Right atrium auricular region (tissue), 2 donors: ENCODE measurements at places on chromosomes 1 and 21. TPM values are rescaled to one million over a fixed set of nuclear protein-coding genes. Genes with fewer than 3 reads are reported as not detected.

DNA sequence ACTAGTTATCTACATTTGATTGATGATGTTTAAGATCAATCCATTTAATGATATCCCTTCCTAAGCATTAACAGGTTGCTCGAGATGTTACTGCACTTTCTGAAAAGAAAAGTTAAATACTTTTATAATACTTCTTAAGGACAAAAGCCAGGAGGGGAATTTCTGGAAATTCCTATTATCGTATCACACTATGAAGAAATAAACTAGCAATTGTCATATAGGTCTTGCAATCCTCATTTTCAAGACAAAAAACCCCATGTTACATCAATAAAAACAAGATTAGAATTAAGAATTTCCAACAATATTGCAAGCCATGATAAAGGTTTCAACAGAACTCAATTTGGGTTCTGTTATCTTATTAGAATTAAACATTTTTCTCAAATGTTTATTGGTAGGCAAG is 47.2 kb downstream of the HNRNPR start:
- no peak for DNase-seq
- H3K4me3 ChIP-seq = no peak overlapping the region
- no peaks in the 10 kb centered on the region for H3K4me1 ChIP-seq
- no peaks in the 10 kb centered on the region for H3K27me3 ChIP-seq
- peaks cover 27% of the 10 kb centered on the region for H3K36me3 ChIP-seq

- no peaks in the 10 kb centered on the region for H3K27me3 ChIP-seq
- no peak overlapping the region for H3K4me3 ChIP-seq
- H3K36me3 ChIP-seq = no peaks in the 10 kb centered on the region
- H3K27ac ChIP-seq = no peak overlapping the region
- H3K4me1 ChIP-seq = no peaks in the 10 kb centered on the region
Observed at GRCh38 chr21:32797679-32798078, 26.1 kb upstream of the PAXBP1 start.

The TP53BP2 gene
- total RNA-seq = 26.8 TPM

DNA sequence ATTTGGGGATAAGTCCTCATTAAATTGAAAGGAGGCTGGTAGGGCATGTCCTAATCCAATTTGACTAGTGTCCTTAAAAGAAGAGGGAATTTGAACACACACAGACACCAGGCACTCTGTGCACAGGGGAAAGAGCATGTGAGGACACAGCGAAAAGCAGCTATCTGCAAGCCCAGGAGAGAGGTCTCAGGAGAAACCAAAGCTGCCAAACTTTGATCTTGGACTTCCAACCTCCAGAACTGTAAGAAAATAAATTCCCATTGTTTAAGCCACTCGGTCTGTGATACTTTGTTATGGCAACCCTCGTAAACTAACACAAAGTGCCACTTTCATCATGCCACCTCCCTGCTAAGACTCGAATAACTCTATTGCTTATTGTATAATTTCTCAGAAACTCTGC is 13.8 kb downstream of the PLA2G4A start:
- no peak overlapping the region for H3K4me3 ChIP-seq
- H3K27me3 ChIP-seq = no peaks in the 10 kb centered on the region
- no peak for DNase-seq
- no peaks in the 10 kb centered on the region for H3K4me1 ChIP-seq
- no peaks in the 10 kb centered on the region for H3K36me3 ChIP-seq

The DMBX1 gene
- total RNA-seq = not detected

The KPNA6 gene
- 54.6 TPM for total RNA-seq

GRCh38 chr1:24141311-24141997 is 1.5 kb downstream of the IL22RA1 start:
- no peak overlapping the region for H3K4me3 ChIP-seq
- H3K27me3 ChIP-seq = no peaks in the 10 kb centered on the region
- H3K27ac ChIP-seq = no peak overlapping the region
- no peaks in the 10 kb centered on the region for H3K36me3 ChIP-seq
- no peak for DNase-seq
- no peaks in the 10 kb centered on the region for H3K4me1 ChIP-seq

DNA sequence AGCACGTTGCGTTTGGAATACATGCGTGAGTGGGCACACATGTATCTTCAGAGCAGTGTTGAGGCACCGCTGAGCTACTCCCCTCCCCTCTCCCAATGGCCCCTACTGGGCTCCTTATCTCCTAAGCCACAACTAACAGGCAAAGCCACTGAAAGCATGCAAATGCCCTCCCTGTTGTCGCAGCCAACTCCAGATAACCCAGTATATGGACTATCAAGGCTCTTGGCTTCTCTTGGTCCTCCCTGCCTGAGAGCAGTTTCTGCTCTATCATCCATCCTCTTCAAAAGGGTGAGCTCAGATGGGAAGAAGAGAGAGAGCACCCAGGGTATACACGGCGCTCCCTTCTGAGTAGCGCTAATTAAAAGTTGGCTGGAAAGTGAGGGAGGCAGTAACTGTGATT is 58.5 kb upstream of the CNTN2 start:
- no peak for DNase-seq
- peaks cover 46% of the 10 kb centered on the region for H3K36me3 ChIP-seq
- no peaks in the 10 kb centered on the region for H3K4me1 ChIP-seq
- no peaks in the 10 kb centered on the region for H3K27me3 ChIP-seq
- no peak overlapping the region for H3K27ac ChIP-seq

DNA sequence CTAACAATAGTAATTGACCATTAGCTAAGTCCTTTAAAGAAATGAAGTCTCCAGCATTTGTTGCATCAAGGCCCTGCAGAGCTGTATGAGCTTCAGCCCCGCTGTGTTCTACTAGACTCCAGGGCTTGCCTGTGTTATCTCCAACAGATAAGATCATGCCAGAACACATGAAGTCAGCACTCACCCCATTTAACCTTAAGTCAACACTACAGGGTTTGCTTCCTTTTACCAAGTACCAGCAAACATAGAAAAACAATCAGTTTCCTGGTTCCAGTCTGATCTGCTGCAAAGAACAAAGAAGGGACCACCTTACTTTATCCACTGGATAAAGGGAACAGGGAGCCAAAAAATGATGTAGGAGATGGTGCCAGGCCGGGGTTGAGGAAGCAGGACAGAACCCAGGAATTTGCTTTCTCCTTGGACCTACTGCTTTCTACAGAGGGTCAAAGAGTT is 41.3 kb upstream of the ENAH start:
- H3K27ac ChIP-seq = peak overlapping the region; percentile 8
- H3K4me3 ChIP-seq = no peak overlapping the region
- no peaks in the 10 kb centered on the region for H3K27me3 ChIP-seq
- no peaks in the 10 kb centered on the region for H3K4me1 ChIP-seq
- peak; percentile 70 for DNase-seq
- H3K36me3 ChIP-seq = no peaks in the 10 kb centered on the region

The RASAL2 gene
- 44.7 TPM for total RNA-seq

The APCS gene
- not detected for total RNA-seq

The USH2A gene
- 2.4 TPM for total RNA-seq

DNA sequence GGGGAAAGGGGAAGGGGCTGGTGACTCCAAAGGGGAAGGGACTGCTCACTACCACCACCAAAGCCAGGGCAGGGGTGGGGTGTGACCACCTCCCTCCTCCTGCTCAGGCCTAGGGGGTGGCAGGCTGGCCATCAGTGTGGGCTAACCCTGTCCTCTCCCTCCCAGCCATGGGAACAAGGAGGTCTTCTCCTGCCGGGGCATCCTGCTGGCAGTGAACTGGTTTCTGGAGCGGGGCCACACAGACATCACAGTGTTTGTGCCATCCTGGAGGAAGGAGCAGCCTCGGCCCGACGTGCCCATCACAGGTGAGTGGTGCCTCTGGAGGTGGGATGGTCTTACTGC is 5.7 kb downstream of the ZC3H12A start:
- peak overlapping the region; percentile 97 for H3K27ac ChIP-seq
- H3K4me3 ChIP-seq = peak overlapping the region; percentile 35
- H3K27me3 ChIP-seq = no peaks in the 10 kb centered on the region
- DNase-seq = peak; percentile 57
- peaks cover 69% of the 10 kb centered on the region for H3K36me3 ChIP-seq
- H3K4me1 ChIP-seq = peaks cover 64% of the 10 kb centered on the region

DNA sequence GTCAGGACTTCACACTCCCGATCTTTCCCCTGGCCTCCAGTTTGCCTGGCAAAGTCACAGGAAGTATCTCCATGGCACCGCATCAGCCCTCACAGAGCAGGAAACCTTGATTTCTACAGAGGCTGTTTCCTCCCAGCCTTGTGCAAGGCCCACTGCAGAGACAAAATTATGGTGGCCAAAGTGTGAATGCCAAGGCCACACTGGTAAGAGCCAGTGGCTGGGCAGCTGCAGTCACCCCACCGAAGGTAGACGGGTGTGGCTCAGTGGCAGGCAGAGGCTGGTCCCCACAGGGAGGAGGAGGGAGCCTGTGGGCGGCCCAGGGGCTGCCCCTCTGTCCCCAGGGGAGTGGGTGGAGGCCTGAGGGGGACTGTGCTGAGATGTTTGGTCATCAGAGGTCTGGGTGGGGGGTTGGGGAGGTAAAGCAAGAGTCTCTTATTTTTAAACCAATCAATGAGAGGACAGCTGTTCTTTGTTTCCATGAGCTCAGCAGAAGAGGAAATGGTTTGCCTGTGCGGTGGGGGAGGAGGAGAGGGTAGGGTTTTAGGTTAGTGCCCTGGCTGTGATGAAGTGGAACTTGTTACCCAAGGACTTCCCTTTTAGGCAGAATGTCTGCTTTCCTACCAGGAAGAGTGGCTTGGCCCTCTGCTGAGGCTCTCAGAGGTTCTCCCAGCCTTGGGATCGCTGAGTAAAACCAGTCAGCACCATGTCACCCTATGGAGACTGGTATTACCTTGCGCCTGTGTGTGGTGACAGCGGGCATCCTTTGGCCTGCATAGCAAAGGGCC is 18.0 kb upstream of the BTG2 start:
- DNase-seq = peak; percentile 81
- H3K27ac ChIP-seq = peak overlapping the region; percentile 96
- H3K4me1 ChIP-seq = peaks cover 85% of the 10 kb centered on the region
- no peak overlapping the region for H3K4me3 ChIP-seq

GRCh38 chr1:145863282-145864018 is 4.6 kb upstream of the PIAS3 start:
- no peaks in the 10 kb centered on the region for H3K36me3 ChIP-seq
- no peak for DNase-seq
- no peak overlapping the region for H3K27ac ChIP-seq
- H3K4me1 ChIP-seq = peaks cover 6% of the 10 kb centered on the region
- no peaks in the 10 kb centered on the region for H3K27me3 ChIP-seq

- H3K27me3 ChIP-seq = no peaks in the 10 kb centered on the region
- H3K36me3 ChIP-seq = no peaks in the 10 kb centered on the region
- peak overlapping the region; percentile 69 for H3K27ac ChIP-seq
Observed at GRCh38 chr1:23403038-23403336, 21.6 kb downstream of the TCEA3 start.

GRCh38 chr1:159866066-159866465 is 3.6 kb upstream of the VSIG8 start:
- H3K27me3 ChIP-seq = no peaks in the 10 kb centered on the region
- no peak for DNase-seq
- H3K36me3 ChIP-seq = no peaks in the 10 kb centered on the region
- no peak overlapping the region for H3K4me3 ChIP-seq
- H3K4me1 ChIP-seq = peaks cover 16% of the 10 kb centered on the region
- H3K27ac ChIP-seq = no peak overlapping the region

- H3K27ac ChIP-seq = no peak overlapping the region
- peaks cover 9% of the 10 kb centered on the region for H3K4me1 ChIP-seq
- no peak overlapping the region for H3K4me3 ChIP-seq
- no peaks in the 10 kb centered on the region for H3K27me3 ChIP-seq
Observed at GRCh38 chr1:58395355-58395754, 151.2 kb downstream of the OMA1 start.

- DNase-seq = no peak
- H3K36me3 ChIP-seq = no peaks in the 10 kb centered on the region
- no peak overlapping the region for H3K4me3 ChIP-seq
- no peak overlapping the region for H3K27ac ChIP-seq
Observed at GRCh38 chr1:229383961-229384360, 41.1 kb upstream of the CCSAP start.

DNA sequence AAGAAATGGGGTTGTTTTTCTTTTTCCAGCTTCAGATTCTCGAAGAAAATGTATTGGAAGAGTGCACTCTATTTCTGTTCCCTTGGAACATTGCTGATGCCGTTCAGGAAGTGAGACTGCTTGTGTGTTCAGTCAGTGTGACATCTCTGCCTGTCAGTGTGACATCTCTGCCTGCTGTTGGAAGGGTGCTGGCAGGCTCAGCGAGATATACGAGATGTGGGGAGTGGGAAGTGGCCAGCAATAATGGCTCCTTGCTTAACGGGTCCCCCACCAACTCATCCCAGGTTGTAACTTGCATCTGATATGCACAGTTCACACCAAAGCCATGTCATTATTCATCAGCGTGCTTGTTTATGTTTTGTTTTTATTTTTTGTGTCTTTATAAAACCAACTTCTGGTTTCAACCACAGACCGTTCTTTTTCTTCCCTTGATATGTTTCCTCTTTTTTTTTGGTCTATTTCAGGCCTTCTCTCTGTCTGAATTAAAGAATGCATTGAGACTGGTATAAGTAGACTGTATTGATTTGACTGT is 145.4 kb downstream of the GALNT2 start:
- H3K4me3 ChIP-seq = no peak overlapping the region
- peak overlapping the region; percentile 84 for H3K27ac ChIP-seq
- no peaks in the 10 kb centered on the region for H3K36me3 ChIP-seq
- H3K27me3 ChIP-seq = no peaks in the 10 kb centered on the region
- H3K4me1 ChIP-seq = peaks cover 73% of the 10 kb centered on the region

- H3K36me3 ChIP-seq = no peaks in the 10 kb centered on the region
- H3K27me3 ChIP-seq = no peaks in the 10 kb centered on the region
- H3K4me3 ChIP-seq = no peak overlapping the region
- no peak for DNase-seq
- H3K27ac ChIP-seq = no peak overlapping the region
Observed at GRCh38 chr21:39525129-39525528, 73.4 kb downstream of the SH3BGR start.

The AMY1C gene
- not detected for total RNA-seq

GRCh38 chr21:44649521-44650100 is 3.4 kb downstream of the KRTAP10-11 start:
- H3K36me3 ChIP-seq = no peaks in the 10 kb centered on the region
- no peak overlapping the region for H3K4me3 ChIP-seq
- peak; percentile 36 for DNase-seq
- H3K4me1 ChIP-seq = no peaks in the 10 kb centered on the region
- H3K27ac ChIP-seq = no peak overlapping the region

- H3K4me1 ChIP-seq = peaks cover 12% of the 10 kb centered on the region
- no peak for DNase-seq
Observed at GRCh38 chr1:209583408-209583807, at the start of gene CAMK1G. Gene CAMK1G, plus strand, starts transcription at chr1:209583714. Its CDS starts 11,270 bp downstream, at chr1:209594984.

The DIRAS3 gene
- 7.3 TPM for total RNA-seq

GRCh38 chr1:71494163-71494562 is 413.3 kb upstream of the ZRANB2 start:
- H3K27ac ChIP-seq = no peak overlapping the region
- no peak for DNase-seq
- no peaks in the 10 kb centered on the region for H3K4me1 ChIP-seq
- no peaks in the 10 kb centered on the region for H3K36me3 ChIP-seq
- no peaks in the 10 kb centered on the region for H3K27me3 ChIP-seq
- H3K4me3 ChIP-seq = no peak overlapping the region

DNA sequence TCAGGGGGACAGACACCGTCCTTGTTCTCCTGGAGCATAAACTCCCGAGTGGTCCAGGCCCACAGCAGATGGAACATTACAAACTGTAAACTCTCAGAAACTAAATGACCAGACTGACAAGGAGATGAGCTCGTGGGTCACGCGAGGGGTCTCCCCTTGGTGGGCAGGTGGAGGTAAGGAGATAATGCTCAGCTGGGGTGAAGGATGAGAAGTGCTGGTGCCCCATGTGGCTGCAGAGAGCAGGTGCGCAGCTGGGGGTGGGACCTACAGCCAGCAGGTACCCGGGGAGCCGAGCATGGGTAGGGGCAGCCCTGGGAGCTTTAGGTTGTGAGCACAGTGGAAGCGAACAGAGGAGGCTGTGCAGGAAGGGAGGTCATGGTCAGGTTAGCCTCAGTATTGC is 40.1 kb downstream of the AJAP1 start:
- no peaks in the 10 kb centered on the region for H3K27me3 ChIP-seq
- H3K4me1 ChIP-seq = no peaks in the 10 kb centered on the region
- no peaks in the 10 kb centered on the region for H3K36me3 ChIP-seq
- H3K27ac ChIP-seq = no peak overlapping the region
- no peak for DNase-seq
